ENCODE measurements at places on chromosomes 1 and 21.

DNA sequence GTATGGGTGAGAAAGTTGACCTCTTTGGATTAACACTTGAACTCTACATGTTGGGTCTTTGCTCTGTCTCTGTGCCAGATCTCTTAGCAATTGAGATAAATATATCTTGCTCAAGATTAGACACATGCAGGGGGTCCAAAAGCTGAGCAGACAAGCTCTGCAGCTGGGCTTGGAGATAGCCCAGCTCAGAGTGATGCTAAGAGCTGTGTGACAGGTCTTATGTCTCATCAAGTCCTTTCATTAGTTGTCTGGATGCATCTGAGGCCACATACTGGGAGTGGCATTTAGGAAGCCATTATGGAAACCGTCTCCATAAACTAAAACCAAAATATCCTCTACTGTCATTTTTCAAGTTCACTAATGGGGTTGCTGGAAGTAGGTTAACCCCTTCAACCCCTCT, 289.4 kb upstream of the DUSP10 start:
- no peak for DNase-seq

- DNase-seq, result no peak
These were observed 37.4 kb downstream of the FCER1A start for GRCh38 chr1:159339536-159339935.

DNA sequence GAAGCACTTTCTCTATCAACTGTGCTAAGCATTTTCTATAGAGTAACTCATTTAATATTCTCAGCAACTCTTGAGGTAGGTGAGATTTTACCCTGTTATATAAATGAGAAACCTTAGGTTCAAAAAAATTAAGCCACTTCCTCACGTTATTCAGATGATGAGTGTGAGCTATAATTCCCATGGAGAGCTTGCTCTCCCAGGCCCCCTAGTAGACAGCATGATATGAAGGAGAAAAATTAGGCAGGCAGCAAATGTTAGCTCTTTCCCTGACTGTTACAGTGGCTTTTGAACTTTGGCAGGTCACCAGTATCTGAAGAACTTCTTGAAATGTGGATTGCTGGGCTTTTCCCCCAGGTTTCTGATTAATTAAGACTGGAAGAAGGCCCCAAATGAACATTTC, 753.1 kb downstream of the NCAM2 start:
- DNase-seq, result no peak

DNA sequence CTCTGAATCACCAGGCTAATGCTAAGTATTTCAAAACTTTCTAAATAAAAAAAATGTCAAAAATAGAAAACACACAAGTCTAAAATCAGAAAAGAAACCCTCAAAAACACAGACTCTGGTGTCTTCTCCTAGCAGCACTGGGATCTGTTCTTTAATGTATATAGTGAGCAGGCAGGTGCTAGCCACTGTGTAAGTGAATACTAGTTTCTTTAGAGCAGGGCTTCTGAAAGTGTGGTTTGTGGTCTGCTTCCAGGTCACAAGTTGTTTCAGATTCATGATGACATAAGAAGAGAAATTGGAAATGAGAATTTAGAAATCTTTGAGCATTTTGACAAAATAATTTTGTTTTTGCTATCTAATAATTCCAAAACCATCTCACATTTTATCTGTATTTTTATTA, 763.1 kb downstream of the USP25 start:
- DNase-seq, result no peak

- no peak for DNase-seq
These were observed 38.4 kb downstream of the TEX35 start for GRCh38 chr1:178551307-178551706.

- no peak for DNase-seq
These were observed 5.7 kb downstream of the DUSP23 start for GRCh38 chr1:159786465-159786864.

- DNase-seq, result no peak
These were observed 10.7 kb downstream of the NEK7 start for GRCh38 chr1:198167436-198167934.

GRCh38 chr1:214491468-214492146, 59.8 kb downstream of the PTPN14 start:
- no peak for DNase-seq

GRCh38 chr1:27527890-27528817, 38.2 kb upstream of the WASF2 start:
- DNase-seq, result peak; percentile 39

GRCh38 chr1:93078638-93078985, 471 bp upstream of the MTF2 start:
- DNase-seq, result no peak

- no peak for DNase-seq
These were observed 50.4 kb downstream of the CTTNBP2NL start for GRCh38 chr1:112446411-112446810.

GRCh38 chr1:227490001-227490400, 73.4 kb upstream of the ZNF678 start:
- no peak for DNase-seq

DNA sequence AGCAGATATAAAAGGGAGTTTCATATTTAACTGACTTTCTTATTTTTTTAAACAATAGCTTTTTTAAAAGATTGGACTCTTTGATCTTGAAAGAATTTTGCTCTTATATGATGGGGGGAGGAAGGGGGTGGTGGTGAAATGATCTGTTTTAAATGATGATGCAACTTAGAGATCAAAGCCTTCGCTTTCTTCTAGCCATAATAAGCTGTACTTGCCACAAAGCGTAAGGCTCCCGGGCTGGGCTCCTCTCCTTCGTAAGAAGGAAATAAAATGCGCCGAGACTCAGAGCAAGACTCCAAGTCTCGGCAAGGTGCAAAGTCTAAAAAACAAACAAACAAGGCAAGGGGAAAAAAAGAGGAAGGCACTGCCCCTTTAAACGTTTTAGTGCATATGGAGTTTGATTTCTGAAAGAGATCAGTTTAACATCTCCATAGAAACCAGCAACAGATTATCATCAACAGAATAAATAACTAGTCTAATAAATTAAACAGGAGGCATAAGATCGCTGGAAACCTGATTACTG, 3.3 kb downstream of the CASZ1 start:
- DNase-seq, result no peak

GRCh38 chr21:16891821-16892220, 621.0 kb upstream of the CXADR start:
- DNase-seq, result no peak

DNA sequence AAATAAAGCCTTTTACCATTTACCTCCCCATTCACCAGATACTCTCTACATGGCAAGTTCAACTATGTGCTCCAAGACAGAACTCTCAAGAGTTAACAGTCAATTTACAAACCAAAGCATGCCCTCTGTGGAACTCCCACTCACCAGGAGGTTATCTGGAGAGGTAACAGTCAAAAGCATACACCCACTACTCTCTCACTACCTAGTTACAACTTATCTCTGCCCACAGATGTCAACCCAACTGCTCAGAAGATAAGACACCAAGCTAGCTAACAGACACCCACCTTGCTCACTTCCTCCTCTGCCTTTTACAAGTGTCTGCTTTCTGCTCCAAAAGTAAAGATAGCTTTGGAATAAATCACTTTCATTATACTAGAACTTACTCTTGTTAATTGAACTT, 131.0 kb downstream of the TRIM33 start:
- DNase-seq, result no peak

GRCh38 chr1:179164494-179164893, 65.0 kb downstream of the ABL2 start:
- DNase-seq, result no peak

GRCh38 chr1:112971006-112971405, 15.0 kb upstream of the SLC16A1 start:
- DNase-seq, result no peak

- DNase-seq, result no peak
These were observed 17.1 kb downstream of the SOAT1 start for GRCh38 chr1:179310721-179311120.

GRCh38 chr1:29550119-29550841, 314.0 kb downstream of the PTPRU start:
- no peak for DNase-seq

Measured in T follicular helper cell (primary cell).